ENCODE measurements at places on chromosomes 6 and 20.
A peak's percentile ranks its signal among the peaks of the same experiment; 100 is the strongest.

DNA sequence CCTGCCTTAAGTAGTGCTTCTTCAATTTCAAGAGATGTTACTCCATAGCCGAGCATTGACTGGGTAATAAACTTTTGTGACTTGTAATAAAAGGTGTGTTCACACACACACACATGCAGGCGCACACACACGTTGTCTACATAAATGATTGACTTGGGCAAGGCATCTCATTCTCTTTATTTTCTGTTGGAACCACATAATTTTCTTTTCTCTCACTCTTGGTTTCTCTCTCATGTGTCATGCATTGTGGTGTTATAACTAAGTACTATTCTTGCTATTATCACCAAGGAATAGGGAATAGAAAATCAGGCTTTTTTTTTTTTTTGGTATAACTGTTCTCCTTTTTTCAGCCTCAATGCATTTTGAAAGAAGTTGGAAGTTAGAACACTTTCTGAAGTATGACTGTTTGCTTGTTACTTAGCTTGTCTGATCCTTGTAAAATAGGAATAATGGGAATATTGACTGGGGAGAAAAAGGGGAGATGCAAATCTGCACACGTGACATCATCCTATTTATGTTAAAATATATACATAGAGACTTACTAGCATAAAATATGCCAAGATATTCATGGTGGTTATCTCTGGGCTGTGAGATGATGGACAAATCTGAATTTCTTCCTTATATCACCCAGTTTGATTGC is 26.1 kb upstream of the CD83 start:
- no peak for DNase-seq

DNA sequence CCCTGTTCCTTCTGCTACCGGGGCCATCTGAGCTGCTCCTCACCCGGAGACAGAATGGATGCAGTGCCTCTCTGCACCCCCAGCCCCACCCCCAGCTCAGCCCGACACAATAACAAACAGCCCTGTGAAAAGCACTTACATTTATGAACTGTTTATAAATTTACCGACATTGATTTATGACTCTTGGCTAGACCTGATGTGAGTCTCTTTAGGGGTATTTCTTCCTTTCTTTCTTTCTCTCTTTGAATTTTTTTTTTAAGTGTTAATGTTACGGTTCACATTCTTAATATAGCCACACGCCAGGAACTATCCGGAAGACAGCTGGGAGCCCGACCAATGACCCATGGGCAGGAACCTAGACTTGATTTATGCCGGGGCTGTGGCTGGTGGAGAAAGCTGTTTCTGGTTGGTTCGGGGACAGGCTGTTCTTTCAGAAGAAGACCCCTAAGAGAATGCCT is 266.3 kb downstream of the CDC5L start:
- no peak for DNase-seq

DNA sequence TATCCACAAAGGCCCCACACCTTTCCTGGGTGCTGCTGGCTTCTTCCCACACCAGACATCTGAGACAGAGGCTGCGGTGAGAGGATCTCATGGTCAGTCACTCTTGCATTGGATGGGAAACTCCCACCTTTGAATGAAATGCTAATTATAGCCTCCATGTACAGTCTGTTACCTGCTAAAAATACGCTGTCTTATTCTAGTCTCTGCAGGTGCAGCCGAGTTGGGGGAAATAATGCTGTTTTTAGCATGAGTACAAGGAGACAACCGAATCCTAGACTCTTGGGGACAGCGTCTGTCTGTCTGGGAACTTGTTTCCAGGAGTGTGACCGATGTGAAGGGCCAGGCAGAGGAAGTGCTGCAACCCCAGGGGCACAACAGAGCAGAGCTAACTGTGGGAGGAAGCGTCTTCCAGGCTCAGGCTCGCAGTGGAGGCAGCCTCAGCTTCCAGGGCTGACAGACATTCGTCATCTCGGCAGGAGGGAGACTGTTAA is 286.2 kb downstream of the PREX1 start:
- no peak for DNase-seq

DNA sequence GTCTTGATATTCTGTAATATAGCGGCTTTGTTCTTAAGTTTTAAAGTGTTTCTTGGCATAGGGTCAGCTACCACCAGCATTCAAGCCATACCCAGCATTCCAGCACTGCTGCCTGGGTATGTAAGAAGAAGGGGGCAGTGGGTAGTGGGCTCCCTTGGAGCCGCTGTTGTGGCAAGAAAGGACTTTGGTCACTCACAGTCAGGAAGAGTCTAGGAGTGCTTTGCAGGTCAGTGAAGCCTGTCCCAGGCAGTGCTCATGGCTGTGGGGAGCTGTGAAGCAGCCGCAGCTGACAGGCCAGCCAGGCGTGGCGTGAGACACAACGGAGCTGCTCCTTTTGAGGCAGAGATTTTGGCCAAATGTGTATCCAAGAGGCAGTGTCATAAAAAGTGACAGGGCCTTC is 512.0 kb downstream of the CDKAL1 start:
- no peak for DNase-seq

DNA sequence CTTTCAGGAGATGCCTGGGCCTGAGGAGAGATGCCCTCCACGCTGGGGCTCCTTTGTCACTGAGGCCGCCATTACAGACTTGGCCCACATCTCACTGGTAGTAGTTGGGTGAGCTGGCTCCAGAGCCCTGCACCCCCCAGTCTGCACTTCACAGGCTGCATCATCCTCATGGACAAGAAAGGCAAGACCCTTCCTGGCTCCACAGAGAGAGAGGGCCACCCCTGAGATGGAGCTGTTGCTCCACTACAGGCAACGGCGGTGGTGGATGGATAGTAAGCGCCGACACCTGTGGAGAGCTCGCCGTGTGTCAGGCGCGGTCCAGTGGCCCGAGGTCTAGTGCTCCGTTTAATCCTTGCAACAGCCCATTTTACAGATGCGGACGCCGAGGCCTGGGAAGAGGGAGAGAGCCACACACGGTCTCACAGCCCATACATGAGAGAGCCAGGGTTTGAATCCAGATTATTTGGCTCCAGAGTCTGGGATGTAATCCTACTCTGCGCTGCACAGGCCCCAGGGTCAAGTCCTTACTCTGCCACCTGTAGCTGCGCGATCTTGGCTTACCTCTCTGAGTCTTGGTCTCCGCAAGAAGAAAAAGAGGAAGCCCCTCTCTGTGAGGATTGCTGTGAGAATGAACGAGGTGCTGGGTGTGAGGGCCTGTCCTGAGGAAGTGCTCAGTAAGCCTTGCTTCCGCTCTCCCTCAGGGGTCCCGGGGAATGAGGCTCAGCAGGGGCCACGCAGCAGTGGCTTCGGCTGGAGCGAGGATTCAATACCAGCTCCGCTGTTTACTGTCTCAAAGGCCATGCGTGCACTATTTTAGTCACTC is 34.5 kb downstream of the SPDEF start:
- no peak for DNase-seq

DNA sequence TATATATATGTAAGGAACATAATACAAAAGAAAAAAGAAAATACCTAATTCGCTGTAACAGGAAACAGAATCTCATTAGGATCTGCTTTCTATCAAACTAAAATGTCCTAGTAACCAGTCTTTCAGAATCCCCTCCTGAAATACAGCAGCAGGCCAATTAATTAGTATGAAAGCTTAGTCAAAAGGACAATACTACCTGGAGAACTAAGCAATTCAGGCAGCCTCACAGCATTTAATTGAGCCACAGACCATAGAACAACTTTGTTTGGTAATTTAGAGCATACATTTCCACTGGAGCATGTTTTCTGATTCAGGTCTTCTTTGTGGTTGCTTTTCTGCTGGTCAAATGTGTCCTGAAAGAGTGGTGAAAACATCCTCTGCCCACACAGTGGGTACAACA is 516.0 kb downstream of the LMBRD1 start:
- no peak for DNase-seq

DNA sequence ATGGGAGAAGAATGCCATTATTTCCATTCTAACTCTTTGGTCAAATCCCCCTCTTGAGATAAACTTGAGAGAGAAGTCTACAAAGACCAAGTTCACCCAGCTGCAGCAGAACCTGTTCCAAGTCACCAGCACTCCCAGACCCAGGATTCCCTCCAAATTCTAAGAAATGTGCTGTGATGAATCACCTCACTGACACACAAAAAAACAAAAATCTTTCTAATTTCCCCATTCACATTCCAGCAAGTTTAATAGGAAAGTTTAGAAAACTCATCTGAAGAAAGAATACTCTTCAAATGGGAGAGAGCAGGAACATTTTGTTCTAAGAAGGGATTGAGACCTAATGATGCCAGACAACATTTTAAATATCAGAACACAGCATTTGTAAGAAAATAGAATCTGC is 213.6 kb upstream of the PLCB4 start:
- no peak for DNase-seq

GRCh38 chr6:156046841-156047449 is 591.3 kb upstream of the NOX3 start:
- no peak for DNase-seq

DNA sequence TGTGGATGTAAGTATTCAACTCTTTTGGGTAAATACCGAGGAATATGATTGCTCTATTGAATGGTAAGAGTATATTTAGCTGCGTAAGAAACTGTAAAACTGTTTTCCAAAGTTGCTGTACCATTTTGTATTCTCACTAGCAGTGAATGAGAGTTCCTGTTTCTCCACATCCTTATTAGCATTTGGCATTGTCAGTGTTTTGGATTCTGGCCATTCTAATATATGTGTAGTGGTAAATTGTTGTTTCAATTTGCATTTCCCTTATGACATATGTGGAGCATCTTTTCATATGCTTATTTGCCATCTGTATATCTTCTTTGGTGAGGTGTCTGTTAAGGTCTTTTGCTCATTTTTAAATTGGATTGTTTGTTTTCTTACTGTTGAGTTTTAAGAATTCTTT is 29.3 kb upstream of the KAT14 start:
- no peak for DNase-seq

DNA sequence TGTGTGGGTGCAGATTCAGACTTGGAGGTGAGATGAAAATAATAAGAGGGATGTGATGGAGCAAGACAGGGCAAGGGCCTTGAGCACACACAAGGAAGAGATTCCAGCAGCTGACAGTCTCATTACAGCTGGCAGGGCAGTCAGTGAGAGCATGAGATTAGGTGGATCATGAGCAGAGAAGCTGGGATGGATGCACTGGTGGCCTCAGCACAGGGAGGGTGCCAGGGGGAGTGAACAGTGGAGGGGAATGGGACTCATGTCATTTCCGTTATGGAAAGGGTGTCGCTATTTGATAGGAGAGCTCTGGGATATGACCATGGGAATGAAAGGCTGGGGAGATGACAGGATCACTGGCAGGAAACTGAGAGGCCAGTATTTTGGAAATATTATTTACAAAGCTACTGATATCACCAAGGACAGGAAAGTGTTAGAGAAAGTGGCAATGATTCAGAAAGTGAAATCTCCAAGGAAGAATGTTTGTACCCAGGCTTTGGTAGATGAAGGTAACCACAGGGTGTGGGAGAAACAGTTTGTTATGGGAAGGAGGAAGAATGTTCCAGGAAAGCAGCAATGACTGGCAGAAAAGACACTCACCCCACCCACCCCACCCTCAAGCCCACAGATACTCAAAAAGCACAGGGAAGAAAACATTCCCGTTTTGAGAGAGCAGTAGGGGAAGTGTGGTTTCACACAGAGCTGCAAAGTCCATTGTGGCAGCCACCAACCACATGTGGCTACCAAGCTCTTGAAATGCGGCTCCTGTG is 214.7 kb upstream of the PROKR2 start:
- no peak for DNase-seq

- no peak for DNase-seq
Observed at GRCh38 chr6:160071805-160072690, 49.6 kb upstream of the SLC22A1 start.

- DNase-seq = no peak
Observed at GRCh38 chr6:125940247-125941041, 16.1 kb upstream of the HINT3 start.

GRCh38 chr20:32338665-32339064 is 19.5 kb upstream of the ASXL1 start:
- no peak for DNase-seq

DNA sequence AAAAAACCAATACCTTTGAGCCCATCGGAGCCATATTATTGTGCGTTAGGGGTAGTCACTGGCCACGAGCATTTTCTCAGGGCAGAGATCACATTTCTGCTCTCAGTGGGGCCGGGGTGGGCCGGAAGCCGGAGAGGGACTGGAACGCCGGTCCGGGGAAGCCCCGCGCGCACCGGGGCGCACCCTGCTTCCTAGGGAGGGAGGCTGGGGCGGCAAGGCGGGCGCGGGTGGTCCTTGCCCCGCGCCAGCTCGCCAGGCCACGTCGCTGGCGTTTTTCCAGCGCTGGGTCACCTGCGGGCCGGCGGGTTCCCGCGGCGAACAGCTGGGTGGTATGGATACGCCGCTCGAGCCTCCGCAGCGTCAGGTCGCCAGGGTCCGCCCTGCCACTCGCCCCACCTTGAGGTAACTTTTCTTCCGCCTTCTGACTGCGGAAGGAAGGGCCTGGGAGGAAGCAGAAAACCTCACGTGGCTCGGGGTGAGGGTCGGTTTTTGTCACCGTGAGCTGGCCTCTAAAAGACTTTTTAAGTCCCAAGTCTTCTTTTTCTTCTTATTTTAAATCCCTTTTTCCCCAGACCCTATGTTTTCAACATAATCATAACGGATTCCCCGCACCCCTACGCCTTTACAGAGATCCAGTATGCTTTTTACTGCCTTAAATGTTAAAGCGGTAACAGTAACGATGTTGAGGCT is 2.7 kb upstream of the EEF1A1 start:
- peak; percentile 65 for DNase-seq

GRCh38 chr20:63980317-63980805 is 571 bp upstream of the PRPF6 start:
- DNase-seq = peak; percentile 12

DNA sequence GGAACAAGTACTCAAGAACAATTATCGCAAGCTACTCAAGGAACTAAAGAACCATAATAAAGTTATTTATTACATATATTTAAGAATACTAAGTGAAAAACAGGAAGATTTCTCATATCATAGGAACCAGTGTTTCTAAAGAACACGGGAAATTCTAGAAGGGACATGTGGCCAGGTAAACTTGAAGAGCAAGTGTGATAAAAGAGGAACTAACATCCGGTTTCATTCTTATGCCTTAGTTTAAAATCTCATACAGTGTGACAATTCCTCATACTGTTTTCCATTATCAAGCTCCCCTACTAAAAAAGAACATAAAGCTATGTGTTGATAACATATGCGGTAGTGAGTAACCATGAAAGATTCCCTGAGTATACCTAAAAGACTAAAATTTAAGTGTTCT is 163.5 kb upstream of the SHLD1 start:
- no peak for DNase-seq

DNA sequence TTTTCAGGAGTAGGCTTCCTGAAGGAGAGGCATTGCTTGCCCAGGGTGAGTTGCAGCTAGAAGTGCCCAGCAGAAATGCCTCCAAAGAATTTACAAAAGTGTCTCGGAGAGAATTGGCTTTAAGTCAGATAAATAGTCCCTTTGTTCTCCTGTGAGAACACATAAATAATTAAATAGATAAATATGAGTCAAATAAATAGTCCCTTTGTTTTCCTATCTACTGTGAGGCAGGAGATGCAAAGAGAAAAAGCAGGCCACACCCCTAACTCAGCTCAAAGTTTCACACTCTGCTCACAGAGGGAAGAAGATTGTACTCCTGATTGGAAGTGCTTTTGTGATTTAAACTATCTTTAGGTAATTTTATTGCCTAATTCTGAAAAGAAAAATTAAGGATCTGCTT is 180.7 kb upstream of the PRSS16 start:
- no peak for DNase-seq
